Activated naive CD8-positive, alpha-beta T cell treated with anti-CD3 and anti-CD28 coated beads, Interleukin-2, amount 50 U/mL, for 24 hours (primary cell): ENCODE measurements at places on chromosomes 11 and 22.

DNA sequence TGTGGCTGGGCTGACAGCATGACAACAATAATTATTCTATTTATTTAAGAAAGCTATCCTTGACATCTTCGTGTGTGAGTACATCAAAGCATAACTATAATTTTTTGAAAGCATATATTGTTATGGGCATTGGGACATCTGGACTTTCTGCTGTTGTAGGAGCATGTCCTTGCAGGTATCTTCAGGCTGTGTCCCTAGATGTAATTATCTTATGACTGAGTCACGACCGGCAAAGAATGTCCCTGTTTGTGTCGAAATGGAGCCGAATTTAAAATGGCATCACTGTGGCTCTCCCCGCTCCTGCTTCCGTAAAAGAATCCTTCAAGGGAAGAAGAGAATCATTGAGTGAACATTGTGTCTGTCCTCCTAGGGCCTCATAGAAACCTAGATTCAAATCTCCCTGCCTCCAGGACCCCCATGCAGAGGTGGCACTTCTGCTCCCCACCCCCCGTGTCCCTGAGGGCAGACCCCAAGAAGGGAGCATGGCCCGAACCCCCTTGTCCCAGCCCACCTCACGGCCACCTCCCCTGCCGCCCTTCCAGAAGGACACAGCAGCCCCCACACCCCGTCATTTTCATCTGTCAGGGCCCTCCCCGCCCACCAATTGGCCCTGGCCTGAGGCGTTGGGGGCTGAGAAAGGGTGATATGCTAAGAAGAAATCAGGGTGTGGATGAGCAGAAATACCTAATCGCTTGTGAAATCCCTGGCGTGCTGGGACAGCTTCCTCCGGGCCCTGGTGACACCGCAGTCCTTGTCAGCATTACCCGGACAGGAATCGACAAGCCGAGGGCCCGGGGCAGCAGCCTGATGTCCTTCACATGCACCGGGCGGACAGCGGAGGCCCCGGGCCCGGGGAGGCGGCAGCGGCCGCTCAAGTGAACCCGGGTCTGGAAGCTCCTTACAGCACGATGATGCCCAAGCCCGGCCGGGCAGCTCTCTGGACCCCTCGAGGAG is 48.6 kb upstream of the SLC22A12 start:
- DNase-seq, result no peak

DNA sequence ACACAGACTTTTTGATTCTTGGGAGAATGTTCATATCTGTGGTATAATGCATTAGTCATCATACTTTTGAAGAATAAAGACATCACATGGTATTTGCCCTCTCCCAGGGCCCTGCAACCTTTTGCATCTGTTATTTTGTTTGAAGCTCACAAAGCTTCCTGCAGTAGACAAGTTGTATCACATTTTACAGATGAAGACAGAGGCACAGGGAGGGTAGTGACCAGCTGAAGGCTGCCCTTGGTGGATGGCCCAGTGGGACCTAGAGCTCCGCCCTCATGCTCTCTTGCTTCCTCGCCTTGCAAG is 66.4 kb downstream of the UBASH3B start:
- DNase-seq, result no peak

DNA sequence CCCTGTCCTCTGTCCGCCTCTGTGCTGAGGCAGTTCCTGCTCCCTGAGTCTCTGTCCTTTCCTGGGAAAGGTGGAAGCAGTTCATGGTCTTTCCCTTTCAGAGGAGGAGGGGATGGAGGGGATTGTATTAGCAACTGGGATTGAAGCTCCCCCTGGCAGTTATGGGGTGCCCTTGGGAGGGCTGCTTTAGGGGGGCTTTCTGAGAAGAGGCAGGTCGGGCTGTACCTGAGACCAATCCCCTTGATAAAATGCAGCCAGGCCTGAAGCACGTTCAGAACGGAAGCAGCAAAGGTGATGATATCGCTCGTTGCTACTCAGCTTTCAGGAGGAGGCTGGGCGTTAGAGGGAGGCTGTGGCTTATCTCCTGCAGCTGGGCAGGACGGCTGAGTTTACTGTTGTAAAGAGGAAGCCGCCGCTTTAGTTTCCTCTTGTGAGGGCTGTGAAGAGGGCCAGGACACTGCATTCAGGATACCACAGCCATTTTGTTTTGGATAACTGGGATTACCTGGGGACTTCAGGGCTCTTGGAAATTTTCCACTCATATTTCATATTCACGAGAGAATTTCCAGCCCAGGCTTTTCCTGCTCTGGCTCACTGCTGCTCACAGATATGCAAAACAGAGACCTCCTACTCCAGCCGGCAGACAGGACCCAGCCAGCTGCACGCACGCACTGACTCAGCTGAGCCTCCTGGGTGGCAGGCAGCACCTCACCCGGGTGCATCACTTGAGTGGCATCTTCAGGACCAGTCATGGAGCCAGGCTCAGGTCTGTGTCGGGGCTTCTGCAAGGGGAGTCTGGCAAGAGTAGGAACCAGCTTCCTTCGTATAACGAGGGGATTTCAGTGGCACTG is 798 bp downstream of the AMPD3 start:
- DNase-seq, result peak; percentile 79

GRCh38 chr22:27554841-27555456 is 246.6 kb downstream of the MN1 start:
- no peak for DNase-seq

GRCh38 chr11:92888696-92889095 is 80.8 kb upstream of the MTNR1B start:
- no peak for DNase-seq

GRCh38 chr11:72680624-72681158 is 6.5 kb upstream of the PDE2A start:
- DNase-seq, result no peak

- DNase-seq, result no peak
Measured at GRCh38 chr11:128201801-128202200, 385.6 kb downstream of the ETS1 start.

DNA sequence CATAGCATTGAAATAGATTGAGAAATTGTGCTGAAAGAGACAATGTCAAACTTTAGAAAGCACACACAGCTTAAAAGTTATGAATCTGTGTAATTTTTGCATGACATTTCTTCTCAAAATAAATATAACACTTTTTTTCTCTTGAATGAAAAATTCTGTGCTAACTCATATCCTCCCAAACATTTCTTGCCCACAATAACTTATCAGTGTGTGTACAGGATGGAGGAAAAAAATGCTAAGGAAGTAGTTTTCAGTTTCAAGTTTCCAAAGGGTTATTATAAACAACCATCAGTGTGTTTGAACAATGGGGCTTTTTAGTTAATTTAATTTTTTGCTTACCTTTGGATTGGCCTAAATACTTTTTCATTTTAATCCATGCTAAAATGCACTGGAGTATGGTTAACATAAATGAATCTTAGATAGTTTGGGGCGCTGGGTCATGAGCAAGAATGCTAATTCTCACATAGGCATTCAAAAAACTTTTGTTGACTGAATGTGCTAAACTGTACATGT is 82.9 kb upstream of the ARHGAP20 start:
- DNase-seq, result no peak
